ENCODE measurements at places on chromosomes 4 and X.

- DNase-seq = no peak
Observed at GRCh38 chrX:19990151-19990555, 708 bp downstream of the BCLAF3 start.

DNA sequence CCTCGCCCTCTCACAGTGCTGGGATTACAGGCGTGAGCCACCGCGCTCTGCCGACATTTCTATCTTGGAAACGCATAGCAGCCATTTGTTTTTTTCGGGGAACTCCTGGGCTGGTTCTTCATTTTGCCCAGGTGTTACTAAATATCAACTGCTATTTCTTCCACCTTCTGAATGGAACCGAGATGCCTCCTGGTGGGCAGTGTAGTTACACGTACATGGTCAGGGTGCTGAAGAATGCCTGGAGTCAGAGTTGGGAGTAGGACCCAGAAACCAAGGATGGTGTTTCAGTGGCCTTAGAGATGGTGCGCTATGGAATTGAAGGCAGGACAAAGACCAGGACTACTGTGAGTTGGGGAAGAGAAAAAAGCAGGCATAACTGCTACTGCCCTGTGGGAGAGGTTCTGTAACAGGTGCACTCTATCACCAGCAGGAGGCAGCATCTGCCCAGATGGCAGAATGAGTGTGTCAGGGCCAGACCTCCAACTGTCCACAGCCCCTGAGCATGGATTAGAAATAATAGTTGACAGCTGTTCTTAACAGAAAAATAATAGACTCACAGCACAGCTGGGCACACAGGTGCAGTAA, 81.7 kb downstream of the ZC4H2 start:
- DNase-seq = no peak

DNA sequence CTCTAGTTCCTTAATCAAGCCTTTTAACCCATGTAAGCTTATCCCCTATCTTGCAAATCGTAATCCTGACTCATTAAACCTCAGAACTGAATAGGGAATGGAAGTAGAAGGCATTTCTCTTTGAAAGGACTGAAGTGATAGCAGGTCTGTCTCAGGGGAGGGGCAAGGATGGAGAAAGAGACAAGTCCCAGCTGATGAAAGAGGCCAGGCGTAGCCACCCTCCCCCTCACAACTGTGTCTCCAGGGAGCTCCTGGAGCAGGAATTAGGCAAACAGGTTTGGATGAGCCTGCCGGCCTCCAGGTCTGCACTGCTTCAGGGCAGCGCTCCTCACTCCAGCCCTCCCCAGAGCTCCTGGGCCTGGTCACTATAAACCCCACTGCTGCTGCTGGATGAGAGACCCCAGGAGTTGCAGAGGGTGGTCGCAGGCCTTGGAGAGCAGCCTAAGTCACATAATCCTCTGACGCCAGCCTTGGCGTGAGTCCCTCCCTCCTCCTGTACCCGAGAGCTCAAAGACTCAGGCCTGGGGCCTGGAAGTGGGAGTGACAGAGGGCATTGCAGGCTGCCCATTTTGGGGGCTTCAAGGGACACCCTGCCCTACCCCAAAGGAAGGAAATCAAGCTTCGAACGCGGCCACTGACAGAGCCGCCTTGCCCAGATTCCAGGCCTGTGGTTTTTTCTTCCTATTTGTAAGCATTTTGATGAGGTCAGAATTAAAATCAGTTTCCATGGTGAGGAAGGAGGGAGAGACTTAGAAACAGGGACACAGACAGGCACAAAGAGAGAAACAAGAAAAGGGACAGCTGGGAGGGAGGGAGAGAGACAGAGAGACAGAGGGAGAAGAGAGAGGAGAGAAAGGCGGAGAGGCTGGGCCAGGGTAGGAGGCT, 21.2 kb upstream of the MSX1 start:
- peak; percentile 39 for DNase-seq

DNA sequence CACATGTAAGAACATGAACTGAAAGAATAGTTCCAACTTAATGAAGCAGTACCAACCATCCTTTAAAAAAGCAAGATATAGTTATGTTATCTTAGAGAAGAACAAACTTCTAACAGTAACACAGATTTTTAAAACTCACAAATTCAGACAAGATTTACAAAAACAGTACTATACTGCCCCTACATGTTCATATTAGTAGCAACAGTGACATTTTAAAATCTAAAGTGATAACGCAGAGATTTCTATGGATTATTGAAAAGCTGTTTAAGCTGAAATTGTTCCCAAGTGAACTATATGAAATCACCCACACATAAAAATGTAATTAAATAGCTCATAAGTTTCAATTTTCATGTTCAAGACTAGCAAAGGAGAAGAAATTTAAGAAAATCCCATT, 166.0 kb downstream of the FBXW7 start:
- peak; percentile 16 for DNase-seq

DNA sequence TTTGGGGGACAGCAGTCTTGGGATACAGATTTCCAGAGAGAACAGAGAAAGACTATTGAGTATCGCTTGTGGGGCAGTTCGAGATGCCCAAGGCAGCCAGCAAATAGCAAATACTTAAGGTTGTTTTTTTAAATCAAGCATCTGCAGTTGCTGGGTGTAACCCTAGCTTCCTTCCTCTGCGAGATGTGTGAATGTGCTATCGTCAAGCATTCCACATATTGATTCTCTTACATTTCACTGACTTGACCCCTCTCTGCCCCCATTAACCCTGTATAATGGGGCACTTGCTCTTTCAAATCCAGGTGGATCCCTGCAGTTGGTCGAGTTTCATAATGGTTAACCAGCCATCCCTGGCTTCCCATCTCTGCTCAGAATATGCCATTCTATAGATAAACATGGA, 23.5 kb downstream of the KCNE5 start:
- no peak for DNase-seq

GRCh38 chrX:153875391-153876111, 10.4 kb downstream of the L1CAM start:
- DNase-seq = peak; percentile 5

DNA sequence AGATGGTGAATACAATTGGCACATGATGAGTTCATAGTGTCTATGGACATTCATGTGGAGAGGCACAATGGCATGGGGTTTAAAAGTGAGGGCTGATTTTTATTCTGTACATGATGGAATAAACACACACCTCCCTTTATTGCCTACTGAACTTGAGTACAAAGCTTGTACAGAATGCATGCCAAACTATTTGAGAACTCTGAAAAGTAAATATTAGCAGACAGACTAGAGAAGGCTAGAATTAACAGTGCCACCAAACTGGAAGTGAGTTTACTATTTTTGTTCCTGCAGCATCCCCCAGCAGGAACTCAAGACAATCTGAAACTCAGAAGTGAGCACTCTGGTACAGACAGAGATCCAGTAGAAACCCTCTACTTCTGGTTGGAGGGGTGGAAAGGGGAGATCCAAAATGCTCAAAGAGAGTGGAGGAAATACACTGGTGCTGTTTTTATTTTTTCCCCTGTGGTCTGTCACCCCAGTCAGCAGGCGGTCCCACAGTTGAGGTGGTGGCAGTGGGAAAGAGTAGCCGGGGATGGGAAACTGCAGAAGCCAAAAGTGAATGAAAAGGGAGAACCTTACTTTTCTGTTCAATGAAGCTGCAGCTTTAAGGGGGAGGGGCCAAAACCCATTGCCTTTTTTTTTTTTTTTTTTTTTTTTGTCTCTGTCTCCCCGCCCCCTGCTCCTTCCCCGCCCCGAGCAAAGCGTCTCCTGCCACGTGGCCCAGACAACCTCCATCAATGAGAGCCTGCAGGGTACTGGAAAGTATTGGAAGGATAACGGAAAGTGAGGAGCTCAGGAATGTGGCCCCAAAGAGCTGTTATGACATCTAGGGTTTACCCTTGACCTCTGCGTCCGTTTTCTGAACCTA, 20.5 kb downstream of the AKAP4 start:
- DNase-seq = no peak

GRCh38 chr4:163167333-163167626, 590 bp upstream of the NAF1 start:
- DNase-seq = peak; percentile 35

- DNase-seq = no peak
Observed at GRCh38 chrX:88903989-88904718, 157.1 kb downstream of the CPXCR1 start.

GRCh38 chr4:140150886-140151698, 2.9 kb downstream of the MAML3 start:
- DNase-seq = peak; percentile 97

- DNase-seq = peak; percentile 14
Observed at GRCh38 chr4:137359691-137360315, 172.5 kb downstream of the PCDH18 start.

DNA sequence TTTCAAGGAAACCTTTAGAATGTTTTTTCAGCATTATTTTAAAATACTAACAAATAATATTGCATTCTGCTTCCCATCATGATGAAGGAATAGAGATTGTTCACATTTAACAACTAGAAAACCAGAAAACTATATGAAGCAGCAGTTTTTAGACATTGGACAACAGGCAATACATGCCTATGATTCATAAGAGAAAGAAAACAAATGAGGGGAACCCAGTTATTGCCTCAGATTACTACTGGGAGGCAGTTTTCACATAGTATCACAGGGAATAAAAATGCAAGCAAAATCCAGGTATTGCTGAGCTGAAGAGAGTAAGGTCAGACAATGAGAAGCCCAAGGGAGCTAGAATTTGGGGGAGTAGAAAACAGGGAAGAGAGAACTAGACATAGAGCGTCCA, 373.6 kb downstream of the MAPK10 start:
- no peak for DNase-seq

- DNase-seq = no peak
Observed at GRCh38 chr4:151359576-151359975, 34.2 kb upstream of the SH3D19 start.

- DNase-seq = no peak
Observed at GRCh38 chrX:13888284-13888683, 71.4 kb upstream of the GPM6B start.

- DNase-seq = peak; percentile 5
Observed at GRCh38 chrX:133005042-133005441, 46.6 kb upstream of the HS6ST2 start.

DNA sequence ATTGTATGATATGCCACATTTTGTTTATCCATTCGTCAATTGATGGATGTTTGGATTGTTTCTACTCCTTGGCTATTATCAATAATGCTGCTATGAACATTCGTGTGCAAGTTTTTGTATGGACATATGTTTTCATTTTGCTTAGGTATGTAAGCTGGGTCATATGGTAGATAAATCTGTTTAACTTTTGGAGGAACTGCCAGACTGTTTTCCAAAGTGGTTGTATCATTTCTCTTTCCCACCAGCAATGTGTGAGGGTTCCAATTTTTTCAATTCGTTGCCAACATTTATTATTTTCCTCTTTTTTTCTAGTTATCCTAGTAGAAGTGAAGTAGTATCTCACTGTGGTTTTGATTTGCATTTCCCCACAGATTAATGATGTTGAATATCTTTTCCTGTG, 71.8 kb downstream of the DIAPH2 start:
- DNase-seq = no peak

- peak; percentile 40 for DNase-seq
Observed at GRCh38 chr4:121712001-121712651, 15.3 kb upstream of the ANXA5 start.

DNA sequence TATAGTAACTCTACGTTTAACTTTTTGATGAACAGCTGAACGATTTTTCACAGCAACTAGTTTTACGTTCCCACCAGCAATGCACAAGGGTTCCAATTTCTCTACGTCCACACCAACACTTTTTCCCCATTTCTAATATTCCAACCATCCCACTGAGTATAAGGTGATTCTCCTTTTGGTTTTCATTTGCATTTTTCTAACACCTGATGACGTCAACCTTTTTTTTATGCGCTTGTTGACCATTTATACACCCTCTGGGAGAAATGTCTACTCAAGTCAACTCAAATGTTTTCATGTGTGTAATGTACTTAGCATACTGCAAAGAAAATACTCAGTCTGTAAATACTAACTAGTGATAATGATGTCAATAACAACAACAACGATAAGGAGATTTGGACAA, 177.2 kb upstream of the TENM3 start:
- no peak for DNase-seq

GRCh38 chrX:51866210-51866609, 27.2 kb upstream of the MAGED1 start:
- peak; percentile 14 for DNase-seq

- DNase-seq = peak; percentile 10
Observed at GRCh38 chr4:28469886-28470285, 1609.2 kb downstream of the STIM2 start.

- no peak for DNase-seq
Observed at GRCh38 chr4:31052519-31052918, 332.4 kb downstream of the PCDH7 start.

GRCh38 chr4:5033281-5033841, 14.1 kb upstream of the CYTL1 start:
- DNase-seq = peak; percentile 13

DNA sequence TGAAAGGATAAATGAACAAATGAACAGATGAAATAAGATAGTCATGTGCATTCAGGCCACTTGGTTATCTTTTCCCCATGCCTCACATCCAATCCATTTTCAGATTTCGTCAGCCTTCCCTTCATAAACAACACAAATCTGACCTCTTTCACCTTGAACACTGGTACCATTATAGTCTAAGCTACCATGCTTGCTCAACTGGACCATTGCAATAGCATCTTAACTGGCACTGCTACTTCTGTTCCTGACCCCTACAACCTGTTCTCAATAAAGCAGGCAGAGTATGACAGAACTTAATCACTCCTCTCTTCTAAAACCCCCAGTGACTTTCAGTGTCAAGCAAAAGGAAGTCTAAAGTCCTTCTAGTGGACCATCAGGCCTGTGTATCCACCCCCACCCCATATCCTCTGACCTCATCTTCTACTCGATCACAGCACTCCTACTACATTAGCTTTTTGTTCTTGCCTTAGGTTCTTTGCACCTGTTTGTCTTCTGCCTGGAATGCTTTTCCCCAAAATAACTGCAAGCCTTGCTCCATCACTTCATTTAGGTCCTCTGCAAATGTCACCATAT, 40.7 kb downstream of the LARP7 start:
- no peak for DNase-seq

DNA sequence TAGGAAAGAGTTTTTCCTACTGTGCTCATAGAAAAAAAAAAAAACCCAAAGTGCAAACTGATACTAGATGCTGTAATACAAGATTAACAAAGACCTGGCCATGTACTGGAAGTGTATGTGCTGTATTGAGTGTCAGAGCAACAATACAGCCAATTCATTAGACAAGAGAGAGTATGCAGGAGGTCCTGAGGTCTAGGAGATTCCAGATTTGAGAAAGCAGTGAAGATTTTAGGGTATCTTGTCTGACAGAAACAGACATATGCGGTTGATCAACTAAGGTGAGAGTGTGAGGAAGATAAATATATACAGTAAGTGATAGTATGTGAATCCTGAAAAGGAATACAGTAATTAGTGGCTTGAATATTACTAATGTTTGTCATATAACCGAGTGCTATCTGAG, 3.0 kb downstream of the GPR174 start:
- no peak for DNase-seq

DNA sequence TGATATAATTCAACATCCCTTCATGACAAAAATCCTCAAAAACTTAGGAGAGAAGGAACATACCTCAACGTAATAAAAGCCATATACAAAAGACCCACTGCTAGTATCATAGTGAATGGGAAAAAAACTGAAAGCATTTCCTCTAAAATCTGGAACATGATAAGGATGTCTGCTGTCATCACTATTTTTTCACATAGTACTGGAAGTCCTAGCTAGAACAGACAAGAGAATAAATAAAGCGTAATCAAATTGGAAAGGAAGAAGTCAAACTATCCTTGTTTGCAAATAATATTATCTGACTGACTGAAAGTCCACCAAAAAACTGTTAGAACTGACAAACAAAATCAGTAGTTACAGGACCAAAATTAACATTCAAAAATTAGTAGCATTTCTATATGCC, 985.4 kb upstream of the AGA start:
- DNase-seq = no peak

GRCh38 chr4:123043013-123043412, 120.6 kb upstream of the NUDT6 start:
- DNase-seq = peak; percentile 15

- no peak for DNase-seq
Observed at GRCh38 chr4:179125870-179126269, 1683.6 kb upstream of the AGA start.

All from astrocyte of the spinal cord (primary cell).